ENCODE measurements at places on chromosomes 6 and 20. TPM values are rescaled to one million over a fixed set of nuclear protein-coding genes. Genes with fewer than 3 reads are reported as not detected.

DNA sequence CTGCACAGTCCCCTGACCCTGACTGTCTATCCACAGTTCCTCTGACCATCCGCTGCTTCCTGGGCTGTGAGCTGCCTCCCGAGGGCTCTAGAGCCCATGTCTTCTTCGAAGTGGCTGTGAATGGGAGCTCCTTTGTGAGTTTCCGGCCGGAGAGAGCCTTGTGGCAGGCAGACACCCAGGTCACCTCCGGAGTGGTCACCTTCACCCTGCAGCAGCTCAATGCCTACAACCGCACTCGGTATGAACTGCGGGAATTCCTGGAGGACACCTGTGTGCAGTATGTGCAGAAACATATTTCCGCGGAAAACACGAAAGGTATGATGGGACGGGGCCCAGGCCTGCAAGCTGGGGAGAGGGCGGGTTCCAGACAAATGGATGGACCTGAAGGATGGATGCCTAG, 4.3 kb downstream of the PROCR start:
- no peak for DNase-seq

DNA sequence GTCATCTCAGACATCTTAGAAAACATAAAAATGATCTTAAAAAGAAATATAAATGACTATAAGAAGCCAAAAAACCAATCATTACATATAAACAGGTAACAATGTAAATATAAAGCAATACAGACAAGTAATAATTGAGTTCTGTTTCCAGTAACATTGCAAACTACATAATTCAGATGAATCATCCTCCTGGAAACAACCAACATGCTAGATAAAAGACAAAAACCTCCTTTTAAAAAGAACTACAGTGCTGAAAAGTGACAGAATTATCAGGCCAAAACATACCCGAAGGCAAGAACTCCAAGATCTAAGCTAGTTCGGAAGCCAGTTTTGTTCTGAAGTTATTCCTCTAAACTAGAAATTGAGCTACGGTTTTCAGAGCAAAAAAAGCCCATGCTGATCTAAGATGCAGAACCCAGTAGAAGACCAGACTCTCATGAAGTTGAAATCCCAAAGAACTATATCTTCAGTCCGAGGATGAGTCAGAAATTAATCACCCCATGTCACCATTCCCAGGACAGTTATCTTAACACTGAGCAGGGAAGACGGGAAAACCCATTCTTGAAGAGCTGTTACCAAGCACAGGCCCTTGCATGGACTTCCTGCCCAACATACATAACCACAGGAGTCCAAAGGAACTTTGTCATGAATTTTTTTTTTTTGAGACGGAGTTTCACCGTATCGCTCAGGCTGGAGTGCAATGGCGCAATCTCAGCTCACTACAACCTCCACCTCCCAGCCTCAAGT, 9.8 kb downstream of the PGM3 start:
- no peak for DNase-seq

DST gene
- total RNA-seq, result 190 TPM

PRRT1 gene
- 1.0 TPM for total RNA-seq

DNA sequence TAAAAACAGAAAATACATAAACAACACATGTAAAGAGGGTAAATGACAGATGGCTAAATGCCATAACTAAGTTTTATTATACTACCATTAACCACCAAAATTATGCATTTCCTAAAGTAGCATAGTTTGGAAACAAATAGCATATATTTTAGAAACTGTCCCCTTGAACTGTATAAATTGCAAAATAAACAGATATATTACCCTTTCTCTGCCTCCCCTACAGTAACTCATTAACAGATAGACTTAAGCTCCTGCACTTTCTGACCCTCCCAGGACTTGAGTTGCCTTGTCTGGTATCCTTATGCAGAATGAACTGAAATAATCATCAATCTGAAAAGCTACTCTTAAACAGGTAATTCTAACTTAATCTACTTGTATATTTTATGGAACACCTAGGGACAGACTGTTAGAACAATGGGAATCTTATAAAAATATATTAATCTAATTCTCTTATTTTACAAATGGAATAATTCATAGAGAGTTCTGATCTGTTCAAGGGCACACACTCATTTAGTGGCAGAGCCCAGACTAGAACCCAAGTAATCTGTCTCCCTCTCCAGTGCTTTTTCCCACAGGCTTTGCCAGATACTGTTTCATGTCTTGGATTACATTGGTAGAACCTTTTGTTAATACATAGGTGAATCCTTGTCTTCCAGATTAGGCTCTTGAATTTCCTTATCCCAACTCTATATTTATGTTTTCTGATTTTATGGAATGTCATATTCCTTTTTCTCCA, 50.6 kb upstream of the LOC128125822 start:
- DNase-seq, result no peak

NHLRC1 gene
- total RNA-seq, result 2.1 TPM

- DNase-seq, result no peak
These were observed 55.5 kb upstream of the SGK1 start for GRCh38 chr6:134373282-134373922.

- DNase-seq, result no peak
These were observed 80.4 kb upstream of the SPTLC3 start for GRCh38 chr20:12928358-12928754.

DNA sequence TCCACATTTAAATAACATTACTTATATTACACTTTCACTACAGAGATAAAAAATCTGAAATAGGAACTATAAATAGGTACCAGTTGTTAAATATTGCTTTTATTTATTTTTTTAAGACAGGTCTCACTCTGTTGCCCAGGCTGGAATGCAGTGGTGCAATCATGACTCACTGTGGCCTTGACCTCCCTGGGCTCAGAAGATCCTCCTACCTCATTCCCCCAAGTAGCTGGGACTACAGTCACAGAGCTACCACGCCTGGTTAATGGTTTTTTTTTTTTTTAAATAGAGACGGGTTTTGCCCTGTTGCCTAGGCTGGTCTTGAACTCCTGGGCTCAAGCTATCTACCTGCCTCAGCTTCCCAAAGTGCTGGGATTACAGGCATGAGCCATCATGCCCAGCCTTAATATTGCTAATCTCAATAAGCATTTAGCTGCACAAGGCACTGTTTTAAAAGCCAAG, 17.3 kb downstream of the EEF1E1 start:
- no peak for DNase-seq

DNA sequence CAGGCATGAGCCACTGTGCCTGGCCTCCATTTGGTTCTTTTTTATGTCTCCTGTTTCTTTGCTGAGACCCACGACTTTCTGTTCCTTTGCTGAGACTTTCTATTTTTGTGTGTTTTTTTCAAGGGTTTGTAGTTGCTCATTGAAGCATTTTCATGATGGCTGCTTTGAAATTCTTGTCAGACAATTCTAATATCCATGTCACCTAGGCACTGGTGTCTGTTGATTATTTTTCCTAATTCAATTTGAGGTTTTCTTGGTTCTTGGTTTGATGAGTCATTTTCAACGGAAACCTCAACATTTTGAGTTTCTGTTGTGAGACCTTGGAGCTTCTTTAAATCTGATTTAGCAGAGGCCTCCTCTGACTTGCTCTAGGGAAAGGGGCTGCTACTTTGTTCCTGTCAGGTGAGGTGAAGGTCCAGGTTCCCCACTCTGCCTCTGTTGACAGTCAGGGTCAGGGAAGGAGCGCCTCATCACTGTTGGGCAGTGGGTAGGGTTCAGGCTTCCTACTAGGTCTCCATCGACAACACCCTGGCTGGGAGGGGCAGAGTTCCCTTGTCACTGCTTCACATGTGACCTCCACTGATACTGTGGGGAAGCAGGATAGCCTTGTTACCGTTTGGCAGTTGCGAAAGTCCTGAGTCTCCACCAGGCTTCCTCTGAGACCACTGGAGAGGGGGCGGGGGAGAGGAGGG, 67.2 kb upstream of the RNF24 start:
- no peak for DNase-seq

DNA sequence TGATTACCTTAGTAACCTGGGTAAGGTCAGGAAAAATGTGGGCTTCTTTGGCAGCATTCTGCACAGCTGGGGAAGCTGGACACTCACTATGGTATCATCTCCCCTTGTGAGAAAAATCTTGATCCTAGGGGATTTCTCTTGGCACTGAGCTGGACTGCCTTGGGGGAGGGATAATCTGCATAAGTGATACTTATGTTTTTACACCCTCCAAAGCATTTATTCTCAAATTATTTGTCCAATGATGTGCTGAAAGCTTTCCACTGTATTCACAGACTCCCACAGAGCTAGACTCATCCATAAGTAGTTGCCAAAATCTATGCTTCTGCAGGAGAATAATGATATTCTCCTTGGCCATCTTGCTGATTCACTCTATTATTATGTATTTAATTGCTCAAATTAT, 121.5 kb upstream of the CNR1 start:
- DNase-seq, result no peak

DNA sequence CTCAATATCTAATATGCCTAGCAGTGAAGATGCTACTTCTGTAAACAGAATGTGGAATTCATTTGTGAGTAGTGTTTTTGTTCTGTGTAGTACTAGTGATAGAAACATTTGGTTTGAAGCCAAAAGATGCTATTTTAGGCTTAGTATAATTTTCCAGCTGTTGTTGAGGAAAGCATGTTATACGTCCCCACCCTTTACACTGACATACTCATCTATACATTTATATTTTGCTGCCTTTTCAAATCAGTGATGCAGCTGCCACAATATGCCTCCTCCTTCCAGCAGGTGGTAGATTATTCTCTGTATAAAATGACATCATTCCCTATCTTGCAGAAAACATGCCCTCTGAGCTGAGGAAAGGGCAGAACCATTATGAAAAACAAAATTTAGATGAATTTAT, 1217.6 kb upstream of the GJE1 start:
- DNase-seq, result no peak

DNA sequence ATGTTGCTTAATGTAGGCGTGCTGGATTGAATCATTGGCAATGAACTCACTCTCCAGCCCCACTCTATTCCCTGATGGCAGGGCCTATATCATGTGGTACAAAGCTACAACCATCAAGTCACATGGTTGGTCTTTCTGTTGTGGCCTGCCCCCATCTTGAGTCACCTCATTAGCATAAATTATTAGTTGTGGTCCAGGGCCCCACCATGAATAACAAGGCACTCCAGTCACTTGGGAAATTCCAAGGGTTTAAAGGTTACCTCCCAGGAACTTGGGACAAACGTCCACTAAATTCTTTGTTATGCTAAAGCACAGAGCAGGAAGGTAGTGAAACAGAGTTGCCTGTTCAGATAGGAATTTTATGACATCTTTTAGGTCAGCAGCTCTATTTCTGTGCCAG, 193.7 kb downstream of the SLC35F1 start:
- DNase-seq, result no peak

GRCh38 chr6:158926414-158926813, 73.6 kb downstream of the RSPH3 start:
- DNase-seq, result no peak

DNA sequence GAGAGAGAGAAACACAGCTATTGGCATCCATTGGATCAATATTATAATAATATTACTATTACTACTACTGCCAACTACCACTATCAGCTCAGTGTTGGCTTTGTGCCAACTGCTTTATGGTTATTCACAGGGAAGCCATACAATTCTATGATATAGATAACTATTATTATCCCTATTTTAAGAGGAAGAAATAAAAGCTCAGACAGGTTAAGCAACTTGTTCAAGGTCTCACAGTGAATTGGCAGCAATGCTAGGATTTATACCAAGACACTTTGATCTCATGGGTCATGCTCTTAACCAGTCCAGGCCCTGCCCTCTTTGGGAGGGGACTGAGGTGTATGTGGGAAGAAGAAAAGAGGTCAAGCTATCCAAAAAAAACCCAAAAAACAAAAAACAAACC, 82.0 kb upstream of the TRAF3IP2 start:
- DNase-seq, result no peak

DNA sequence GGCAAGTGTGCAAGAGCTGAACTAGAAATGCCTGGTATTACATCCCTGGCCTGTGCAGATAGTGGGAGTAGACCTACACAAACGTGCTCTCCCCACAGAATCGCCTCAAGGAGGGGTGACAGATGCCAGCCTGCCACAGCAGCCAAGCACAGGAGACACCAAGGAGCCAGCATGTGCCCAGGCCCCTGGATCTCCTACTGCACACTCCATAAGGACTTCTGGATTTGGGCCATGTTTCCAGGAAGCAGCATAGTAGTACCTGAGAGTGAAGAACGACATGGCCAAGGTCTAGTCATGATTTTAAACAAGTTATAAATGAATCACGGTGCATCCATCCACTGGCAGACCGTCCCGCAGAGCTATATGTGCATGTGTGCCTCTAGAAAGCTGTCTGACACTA, 232.2 kb downstream of the SYNDIG1 start:
- no peak for DNase-seq

VTA1 gene
- 33.4 TPM for total RNA-seq

DNA sequence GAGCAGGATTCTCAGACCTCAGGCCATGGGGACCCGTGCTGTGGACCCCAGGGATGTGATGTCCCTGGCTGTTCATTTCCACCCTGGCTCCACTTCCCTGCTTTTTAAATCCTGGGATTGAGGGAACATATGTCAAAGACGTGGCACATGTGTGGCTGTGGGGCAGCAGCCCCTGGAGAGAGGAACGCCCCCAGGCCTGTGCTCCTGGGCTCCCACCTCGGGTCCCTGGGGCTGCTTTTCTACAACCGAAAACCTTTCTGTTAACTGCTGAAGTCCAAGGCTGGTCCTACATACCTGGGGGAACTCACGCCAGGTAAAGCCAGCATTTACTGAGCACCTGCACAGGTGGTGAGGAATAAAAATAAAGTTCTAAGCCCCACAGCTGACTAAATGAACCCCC, 102.3 kb upstream of the FRMD1 start:
- no peak for DNase-seq

- no peak for DNase-seq
These were observed 197.8 kb downstream of the TFAP2A start for GRCh38 chr6:10217111-10217510.

DNA sequence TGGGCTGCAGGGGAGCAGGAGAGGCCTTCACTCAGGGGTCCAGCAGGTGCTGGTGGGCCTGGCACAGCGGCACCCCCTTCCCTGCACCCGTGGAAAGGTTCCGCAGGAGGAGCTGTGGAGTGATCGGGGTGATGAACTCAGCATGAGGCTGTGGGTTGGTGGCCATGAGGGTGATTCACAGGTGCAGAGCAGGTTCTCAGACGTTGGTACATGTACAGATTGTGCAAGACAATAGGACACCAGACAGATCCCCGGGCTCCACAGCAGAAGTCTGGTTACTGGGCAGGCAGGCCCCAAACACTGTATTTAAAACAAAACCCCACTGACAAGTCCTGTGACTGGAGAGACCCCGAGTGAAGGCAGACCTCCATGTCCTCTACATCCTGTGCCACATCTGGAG, 151.6 kb upstream of the CDH4 start:
- no peak for DNase-seq

GRCh38 chr20:54176610-54177009, 2.8 kb upstream of the CYP24A1 start:
- no peak for DNase-seq

Measured in mesenteric fat pad (tissue), 1 donor.